ENCODE measurements at places on chromosomes 7 and 10.

GRCh38 chr10:126842836-126843235, 62.4 kb upstream of the DOCK1 start:
- no peak for DNase-seq

- DNase-seq = no peak
Measured at GRCh38 chr7:105009667-105010503, 4.1 kb upstream of the KMT2E start.

DNA sequence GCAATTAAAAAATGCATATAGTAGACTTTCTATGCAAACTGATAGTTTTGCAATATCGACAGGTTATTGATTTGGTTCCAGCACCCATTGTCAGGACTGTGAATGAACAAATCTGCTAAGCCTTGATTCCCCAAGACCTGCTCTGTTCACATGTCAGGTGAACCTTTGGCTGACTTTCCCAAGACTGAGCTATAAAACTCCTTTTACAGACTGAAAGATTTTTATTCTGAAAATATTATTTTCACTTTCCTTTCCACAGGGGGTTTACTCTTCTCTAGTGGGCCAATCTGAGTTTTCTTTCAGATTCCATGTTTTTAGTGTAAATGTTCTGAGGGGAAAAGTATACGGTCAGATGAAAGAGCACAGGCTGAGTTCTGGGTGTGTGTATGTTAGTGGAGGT, 199.2 kb upstream of the BMPER start:
- DNase-seq = no peak

GRCh38 chr7:25234336-25234735, 6.0 kb upstream of the NPVF start:
- DNase-seq = no peak

DNA sequence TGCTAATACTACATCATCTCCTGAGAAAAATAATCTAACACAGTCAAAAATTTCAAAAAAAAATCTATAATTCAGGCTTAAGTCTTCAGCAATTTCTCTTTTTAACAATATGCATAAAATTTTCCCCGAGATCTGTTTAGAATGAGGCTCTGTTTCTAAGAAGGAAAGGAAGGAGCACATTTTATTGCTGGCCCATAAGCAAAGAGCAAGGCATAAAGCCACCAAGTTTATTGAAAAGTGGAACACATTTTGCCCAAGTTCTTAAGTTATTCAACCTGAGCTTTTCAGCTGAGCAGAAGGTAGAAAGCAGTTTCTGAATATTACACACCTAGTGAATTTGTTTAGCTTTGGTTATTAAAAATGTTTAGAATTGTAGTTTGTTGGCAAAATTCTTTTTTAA, 73.9 kb downstream of the AGMO start:
- no peak for DNase-seq

GRCh38 chr10:21614000-21614399, 80.0 kb downstream of the MLLT10 start:
- DNase-seq = no peak

DNA sequence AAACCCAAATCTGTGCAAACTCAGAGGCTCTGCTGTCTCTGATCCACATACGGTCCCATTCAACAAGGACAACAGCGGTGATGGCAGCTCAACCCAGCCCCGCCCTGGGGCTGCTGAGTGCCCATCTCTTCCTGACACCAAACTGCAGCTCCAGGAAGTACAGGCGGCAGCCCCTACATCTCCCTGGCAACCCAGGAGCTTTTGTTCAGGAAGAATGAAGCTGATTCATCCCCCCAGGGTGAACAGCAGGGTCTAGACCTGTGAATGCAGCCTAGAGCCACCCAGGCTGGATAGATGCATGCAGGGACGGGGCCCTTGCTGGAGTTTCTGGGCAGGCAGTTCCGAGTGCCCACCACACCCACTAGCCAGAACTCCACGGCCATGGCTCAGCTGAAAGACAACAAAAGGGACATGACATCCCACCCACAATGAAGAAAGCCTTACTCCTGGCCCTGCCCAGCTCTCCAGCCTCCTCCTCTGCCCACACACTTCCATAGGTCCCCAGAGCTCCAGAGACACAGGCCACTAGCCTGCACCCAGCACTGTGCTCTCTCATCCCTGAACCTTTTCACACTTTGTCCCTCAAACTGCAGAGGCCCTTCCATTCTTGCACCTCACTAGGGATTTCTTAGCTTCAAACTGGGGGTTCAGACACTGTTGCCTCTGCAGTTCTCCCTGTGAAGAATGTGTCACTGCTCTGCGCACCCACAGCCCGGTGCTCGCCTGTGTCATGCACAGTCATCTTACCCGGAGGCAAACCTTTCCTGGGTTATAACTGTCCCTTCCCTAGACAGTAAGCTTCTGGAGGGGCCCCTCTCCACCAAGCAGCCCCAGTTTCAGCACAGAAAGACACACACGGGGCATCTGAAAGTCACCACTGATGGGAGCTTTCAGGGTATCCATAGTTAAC, 99.1 kb downstream of the GRID1 start:
- DNase-seq = no peak

DNA sequence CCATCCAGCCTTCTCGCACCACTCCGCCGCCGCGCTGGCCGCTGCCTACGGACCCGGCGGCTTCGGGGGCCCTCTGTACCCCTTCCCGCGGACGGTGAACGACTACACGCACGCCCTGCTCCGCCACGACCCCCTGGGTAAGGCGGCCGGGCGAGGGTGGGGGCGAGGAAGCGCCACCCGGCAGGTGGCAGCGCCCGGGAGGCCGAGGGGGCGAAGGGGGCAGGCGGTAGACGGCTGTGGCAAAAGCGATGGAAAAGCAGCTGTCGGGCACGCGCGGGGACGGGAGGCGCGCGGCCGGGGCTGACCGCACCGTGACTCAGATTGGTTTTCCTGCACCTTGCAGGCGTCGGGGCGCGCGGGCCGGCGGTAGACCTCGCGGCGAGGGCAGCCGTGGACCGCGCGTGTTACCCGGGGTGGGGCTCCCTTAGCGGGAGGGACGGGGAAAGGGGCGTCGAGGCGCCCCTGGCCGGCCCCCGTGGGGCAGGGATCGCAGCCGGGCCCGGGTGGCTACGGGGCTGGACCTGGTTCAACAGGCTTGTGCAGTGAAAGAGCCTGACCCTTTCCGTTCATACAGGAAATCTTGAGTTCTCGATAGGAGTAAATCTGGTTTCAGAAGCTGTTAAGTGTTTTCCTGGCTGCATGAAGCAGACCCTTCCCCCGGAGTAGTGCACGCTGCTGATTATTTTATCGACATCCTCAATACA, 608 bp downstream of the HHEX start:
- peak; percentile 54 for DNase-seq

DNA sequence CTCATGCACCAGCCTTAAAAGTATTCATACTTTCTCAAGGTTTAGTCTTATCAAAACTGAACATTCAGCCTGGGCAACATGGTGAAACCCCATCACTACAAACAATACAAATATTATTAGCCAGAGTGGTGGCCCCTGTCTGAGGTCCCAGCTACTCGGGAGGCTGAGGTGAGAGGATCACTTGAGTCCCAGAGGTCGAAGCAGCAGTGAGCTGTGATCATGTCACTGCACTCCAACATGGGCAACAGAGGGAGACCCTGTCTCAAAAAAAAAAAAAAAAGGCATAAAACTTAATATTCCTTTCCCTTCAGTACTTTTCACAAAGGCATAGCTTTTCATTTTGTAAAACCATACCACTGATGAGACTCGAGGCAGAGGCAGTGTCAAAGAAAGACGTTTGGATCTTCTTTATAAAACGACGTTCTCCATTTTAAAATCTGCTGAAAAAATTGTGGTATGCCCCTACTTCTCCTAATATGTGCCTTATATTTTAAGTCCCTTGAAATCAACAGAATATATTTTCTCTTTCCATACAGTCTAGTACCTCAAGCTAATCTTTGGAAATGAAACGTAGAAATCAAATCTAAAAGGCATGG, 1.9 kb downstream of the NSUN6 start:
- DNase-seq = no peak

DNA sequence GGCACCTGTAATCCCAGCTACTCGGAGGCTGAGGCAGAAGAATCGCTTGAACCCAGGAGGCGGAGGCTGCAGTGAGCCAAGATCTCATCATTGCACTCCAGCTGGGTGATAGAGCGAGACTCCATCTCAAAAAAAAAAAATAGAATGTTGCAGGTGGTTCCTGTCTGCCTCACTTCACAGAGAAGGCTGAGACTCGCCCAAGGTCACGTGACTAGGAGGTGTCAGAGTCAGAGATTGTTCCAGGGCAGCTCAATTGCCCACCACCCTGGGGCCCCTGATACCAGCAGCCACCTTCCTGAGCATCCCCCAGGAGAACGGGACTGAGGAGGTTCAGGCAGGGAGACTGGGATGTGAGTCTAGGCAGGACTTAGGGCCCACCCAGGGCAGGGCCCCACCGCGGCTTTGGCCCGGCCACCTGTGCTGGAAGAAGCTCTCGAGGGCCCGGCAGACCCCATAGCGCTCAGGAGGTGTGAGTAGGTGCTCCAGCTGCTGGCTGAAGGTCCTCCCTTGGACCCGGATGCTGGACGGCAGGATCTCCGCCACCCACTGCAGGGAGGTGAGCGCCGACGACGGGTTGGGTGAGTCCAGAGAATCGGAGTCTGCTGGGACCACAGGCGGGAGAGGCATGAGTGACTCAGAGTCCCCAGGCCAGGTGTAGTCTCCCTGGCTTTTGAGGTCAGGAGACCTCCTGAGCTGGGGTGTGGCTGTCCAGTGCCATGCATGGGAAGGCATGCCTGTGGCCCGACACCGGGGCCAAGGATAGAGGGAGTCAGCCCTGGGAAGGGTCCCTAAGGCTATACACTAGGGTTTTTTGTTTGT, 30.9 kb downstream of the GRID2IP start:
- DNase-seq = no peak
